ENCODE measurements at places on chromosomes 11 and 22.

GRCh38 chr11:12762696-12763324 lies 88.6 kb downstream of the TEAD1 start:
- no peak for DNase-seq

- no peak for DNase-seq
Observed at GRCh38 chr11:69310934-69311766, 17.2 kb downstream of the MYEOV start.

DNA sequence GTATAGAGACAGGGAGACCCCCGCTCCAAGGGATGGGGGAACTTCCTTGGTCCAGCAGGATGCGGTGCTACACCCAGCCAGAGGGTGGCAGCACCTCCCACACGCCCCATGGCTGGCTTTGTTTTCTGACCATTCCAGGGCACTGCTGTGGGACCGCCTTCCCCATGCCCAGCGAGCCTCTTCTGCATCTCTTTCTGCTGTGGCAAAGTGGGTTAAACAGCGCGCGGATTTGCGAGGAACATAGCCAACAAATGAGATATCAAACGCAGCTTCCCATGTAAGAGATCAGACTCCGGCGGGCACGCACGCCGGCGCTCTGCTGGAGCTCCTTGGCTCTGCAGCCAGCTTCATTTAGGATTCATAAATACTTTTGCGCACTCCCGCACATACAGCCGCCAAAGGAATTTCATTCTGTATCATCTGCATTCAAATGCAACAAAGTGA lies 485.8 kb upstream of the CADM1 start:
- no peak for DNase-seq

DNA sequence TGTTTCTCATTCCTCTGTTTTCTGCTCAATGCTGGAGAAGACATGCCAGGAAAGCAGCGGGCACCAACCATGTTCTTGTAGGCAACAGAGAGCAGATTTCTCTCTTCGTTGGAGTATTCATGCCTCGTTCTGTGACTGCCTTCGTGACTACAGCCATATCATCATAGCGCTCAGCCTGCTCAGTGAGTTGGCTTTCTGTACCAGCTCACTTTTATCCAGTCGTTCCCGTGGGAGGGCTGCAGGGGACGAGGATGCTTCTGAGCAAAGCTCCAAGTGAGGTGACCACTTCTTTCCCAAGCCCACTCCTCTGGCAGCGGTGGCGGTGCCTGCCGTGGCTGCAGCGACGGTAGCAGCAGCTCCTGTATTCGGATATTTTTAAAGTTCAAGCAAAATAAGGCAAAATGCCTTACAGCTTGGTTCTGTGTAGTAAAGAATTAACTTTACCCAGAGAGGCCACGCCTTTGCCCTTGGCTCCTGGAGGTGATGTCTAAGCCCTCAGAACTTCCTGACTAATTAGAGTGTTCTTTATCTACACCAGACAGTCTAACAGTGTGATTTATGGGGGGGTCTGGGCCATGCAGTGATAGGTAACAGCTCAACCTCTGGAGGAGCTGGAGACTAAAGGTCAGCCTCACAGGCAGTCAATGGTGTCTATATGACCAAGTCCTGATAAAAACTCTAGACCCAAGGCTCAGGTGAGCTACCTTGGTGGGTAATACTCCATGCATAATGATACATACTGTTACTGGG lies 35.3 kb downstream of the LDHAL6A start:
- DNase-seq: no peak

DNA sequence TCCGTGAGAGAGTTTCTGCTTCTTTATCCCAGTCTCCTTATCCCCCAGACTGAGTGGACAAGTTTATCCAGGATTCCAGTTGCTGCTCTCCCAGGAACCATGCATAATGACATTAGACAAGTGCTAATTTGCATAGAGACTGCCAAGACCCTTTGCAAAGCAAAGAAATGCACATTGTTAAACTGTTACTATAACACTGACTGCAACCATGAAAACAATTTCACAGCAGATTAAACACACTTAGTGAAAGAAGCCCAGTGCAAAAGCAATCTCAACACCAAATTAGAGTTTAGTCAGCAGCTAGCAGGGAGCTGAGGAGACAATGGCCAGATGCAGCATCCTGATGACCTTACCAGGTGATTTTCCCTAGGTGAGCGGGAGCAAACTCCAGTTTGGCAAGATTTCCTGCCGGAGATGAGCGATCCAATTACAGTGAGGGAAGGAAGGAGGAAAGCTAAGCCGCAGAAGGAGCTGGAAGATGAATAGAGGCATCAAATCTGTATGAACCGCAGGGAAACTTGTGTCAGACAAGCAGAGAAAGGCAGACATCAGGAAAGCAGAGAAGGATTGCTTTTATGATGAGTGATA lies 273.8 kb upstream of the B3GAT1 start:
- no peak for DNase-seq

DNA sequence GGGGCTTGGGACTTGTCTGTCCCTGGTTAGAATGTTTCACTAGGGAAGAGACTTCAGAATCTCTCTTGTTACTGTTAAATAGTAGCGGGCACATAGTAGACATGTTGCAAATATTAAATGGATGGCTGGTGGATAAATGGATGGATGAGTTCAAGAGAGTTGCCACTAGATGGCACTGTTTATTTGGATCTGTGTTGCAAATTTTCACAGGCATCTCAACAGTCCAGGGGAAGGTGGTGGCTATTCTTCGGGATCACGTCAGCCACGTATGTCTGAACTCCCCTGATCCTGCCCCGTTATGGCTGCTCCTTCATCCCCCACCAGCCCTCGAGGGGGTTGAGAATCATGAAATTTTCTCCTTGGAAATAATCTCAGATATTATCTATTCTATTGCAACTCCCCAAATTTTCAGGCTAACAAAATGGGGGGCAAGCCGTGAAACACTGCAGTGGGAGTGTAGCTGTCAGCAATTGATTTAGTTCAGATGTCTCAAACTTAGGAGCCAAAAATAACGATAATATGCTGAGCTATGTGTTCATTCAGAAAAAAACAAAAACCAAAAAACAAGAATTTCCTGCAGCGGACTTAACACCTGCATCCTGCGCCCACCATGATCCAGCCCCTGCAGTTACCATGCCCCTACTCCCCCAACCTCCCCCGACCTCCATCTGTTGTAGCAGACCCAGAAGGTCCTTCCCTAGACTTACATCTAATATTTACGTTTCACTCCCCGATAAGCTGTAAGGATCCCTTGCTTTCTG lies 29.1 kb upstream of the BIRC3 start:
- peak; percentile 55 for DNase-seq

- no peak for DNase-seq
Observed at GRCh38 chr11:117722082-117722481, 74.9 kb downstream of the DSCAML1 start.

GRCh38 chr11:105181100-105181499 lies 41.5 kb upstream of the CARD18 start:
- no peak for DNase-seq

DNA sequence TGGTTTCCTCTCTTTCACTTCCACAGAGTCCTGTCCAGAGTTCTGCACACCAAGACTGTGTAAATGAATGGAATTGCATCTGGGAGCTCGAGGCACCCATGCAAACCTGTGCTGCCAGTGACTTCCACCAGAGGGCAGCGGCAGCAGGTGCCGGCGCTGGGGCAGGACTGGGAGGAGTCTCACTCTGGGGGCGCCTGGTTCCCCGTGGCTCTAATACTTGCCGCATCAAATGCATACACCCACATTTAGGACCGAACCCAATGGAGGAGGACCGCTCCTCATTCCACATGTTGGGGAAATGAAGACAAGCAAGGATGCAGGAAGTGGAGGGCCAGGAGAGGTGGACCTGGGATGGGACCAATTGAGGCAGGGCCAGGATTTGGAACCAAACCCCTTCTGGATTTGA lies 1.1 kb upstream of the CD6 start:
- no peak for DNase-seq

DNA sequence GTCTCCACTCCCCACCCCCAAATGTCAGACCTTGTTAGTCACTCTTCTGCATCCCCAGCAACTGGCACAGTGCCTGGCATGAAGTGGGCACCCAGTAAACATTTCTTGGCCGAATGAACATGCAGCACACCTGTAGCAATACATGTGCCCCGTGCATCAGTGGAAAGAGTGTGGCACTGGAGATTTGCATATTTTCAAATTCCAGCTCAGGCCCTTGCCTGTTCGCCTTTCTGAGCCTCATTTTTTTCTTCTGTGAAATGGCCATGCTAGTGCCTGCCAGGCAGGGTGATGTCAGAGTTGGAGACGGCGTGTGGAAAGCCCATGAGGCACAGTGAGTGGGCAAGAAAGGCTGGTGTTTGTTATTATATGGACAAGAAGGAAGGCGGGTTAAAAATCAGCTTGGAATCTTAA lies 38.7 kb downstream of the CD82 start:
- DNase-seq: no peak

DNA sequence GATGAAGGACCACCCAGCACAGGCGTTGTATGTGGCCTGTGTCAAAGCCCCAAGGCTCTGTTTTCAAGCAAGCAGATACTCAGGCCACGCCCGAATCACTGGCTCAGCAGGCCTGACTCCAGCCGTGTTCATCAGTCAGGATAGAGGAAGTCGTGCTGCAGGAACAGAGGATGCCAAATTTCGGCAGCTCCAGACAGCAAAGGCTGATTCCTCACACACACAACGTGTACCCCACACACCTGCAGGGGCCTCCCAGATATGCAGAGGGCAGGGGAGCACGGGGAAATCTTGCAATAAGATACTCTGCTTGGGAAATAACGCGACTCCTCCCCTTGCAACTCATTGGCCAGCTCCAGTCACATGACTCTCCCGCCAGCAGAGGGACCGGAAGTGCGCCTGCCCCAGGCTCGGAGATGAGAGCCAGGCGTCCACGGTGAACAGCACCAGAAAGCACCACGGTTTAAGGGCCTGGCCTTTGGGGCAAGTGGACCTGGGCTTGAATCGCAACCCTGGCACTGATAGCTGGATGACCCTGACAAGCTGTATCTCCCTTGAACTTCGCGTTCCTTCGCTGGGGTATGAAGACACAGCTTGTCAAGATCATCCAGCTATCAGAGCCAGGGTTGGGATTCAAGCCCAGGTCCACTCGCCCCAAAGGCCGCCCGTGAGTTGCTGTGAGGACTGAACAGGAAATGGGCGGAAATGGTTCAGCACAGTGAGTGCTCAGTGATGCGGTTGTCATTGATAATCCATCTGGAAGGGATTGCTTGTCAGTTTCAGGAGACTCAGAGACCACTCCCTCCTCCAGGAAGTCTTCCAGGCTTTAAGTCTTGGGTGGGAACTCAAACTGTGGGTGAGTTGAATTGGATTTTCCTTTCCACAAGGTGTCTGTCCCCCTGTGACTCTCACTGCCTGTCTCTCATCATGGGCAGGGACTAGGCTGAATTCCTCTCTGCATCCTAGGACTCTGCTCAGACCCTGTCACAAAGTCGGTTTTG lies 88.5 kb downstream of the MYEOV start:
- no peak for DNase-seq

- no peak for DNase-seq
Observed at GRCh38 chr11:117375960-117376359, 48.3 kb downstream of the CEP164 start.

- no peak for DNase-seq
Observed at GRCh38 chr11:68816251-68816776, 25.4 kb downstream of the CPT1A start.

DNA sequence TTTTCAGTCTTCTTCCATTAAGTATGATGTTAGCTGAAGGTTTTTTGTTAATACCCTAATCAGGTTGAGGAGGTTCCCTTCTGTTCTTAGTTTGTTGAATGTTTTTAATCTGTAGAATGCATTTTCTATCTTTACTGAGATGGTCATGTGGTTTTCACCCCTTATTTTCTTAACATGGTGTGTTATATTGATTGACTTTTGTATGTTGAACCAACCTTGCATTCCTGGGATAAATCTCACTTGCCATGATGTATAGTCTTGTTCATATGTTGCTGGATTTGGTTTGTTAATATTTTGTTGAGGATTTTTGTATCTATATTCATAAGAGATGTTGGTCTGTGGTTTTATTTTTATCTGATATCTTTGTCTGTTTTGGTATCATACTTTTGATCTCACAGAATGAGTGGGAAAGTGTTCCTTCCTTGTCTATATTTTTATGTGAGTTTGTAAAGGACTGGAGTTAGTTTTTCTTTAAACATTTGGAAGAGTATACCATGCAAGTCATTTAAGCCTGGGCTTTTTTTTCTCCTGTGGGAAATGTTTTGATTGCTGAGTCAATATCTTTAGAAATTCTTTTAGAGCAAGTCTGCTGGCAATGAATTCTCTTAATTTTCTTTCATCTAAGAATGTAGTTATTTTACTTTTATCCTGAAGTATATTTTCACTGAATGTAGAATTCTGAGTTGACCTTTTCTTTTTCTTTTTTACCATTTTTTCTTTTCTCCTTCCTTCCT lies 5.5 kb upstream of the P4HA3 start:
- DNase-seq: no peak

DNA sequence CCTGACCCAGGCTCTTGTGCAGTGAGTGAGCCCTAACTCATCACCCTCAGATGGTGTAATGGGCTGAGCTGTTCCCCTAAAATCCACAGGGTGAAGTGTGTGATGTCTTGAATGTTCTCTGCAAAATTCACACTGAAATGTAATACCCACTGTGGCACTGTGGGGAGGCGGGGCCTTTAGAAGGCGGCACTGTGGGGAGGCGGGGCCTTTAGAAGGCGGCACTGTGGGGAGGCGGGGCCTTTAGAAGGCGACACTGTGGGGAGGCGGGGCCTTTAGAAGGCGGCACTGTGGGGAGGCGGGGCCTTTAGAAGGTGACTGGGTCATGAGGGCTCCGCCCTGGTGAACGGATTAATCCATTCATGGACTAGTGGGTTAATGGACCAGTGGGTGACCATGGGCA lies 33.0 kb downstream of the CHID1 start:
- DNase-seq: no peak

DNA sequence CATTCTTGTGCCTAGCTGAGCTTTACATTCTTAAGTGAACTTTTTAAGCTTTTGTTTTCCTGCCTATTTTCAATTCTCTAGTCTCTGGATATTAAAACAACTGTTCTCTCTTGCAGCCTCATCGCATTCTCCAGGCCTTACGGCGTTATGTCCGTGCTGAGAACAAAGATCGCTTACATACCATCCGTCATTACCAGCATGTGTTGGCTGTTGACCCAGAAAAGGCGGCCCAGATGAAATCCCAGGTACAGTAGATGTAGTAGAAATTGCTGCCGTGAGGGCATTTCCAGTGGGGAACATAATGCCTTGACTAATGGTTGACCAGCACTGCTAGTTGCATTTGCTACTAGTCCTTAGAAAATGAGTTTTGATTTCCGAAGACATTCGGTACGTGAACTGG lies 29.7 kb upstream of the ST14 start:
- no peak for DNase-seq

- no peak for DNase-seq
Observed at GRCh38 chr11:75558939-75559843, 2.9 kb upstream of the SERPINH1 start.

DNA sequence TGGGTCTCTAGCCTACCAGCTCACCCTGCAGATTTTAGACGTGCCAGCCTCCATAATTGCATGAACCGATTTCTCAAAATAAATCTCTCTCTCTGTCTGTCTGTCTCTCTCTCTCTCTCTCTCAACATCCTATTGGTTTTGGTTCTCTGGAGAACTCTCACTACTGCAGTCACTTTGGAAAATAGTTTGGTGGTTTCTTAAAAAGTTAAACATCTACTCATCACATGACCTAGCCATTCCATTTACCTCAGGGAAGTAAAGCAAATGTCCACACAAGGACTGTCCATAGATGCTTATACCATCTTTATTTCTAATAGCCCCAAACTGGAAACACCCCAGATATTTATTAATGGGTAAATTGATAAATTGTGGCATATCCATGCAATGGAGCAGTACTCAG lies 119.5 kb downstream of the SNX19 start:
- no peak for DNase-seq
